Stimulated activated CD4-positive, alpha-beta T cell treated with anti-CD3 and anti-CD28 coated beads, Interleukin-4, amount 100 ng/mL, for 1 hour (primary cell): ENCODE measurements at places on chromosomes 11 and 22.
A peak's percentile ranks its signal among the peaks of the same experiment; 100 is the strongest.

DNA sequence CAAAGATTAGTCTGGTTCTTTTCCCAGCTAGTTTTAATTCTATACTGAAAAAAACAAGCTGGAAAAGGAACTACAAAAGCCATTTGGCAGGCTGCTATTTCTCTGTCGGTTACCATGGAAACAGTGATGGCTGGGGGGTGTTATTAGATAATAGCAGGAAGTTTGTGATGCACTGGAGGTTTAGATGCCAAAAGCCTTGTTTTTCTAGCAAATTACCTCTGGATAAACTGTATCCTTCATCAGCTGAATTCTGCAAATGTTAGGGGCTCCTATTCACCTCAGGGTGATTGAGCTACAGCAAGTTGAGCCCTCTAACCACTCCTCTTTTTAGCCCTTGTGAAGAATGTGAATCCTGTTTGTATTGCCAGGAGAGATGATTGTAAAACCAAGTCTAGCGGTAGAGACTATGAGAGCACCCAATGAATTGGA is 25.2 kb downstream of the ALKBH3 start:
- DNase-seq: no peak

DNA sequence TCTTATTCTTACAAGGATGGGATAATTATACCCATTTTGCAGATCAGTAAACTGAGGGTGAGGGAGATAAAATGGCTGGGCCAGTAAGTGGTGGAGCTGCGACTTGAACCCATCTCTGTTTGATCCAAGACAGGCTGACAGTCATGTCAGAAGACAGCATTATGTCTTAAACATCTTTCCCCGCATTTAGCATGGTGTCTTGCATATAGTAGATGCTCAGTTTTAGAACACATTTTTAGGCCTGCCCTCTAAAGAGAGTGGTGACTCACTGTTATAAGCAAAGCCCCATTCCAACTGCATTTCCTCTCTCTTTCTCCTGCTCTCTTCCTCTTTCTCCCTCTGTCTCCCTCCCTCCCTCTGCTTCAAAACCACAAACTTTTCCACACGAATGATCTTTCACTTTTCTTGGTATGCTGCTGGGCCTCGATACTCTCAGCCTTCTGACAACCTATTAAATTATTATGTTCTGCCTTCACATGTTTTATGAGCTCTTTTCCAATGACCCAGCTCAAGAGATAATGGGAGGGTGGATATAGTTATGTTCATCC is 25.2 kb downstream of the CWC15 start:
- DNase-seq: no peak

- DNase-seq: no peak
Measured at GRCh38 chr22:40036126-40036525, 41.4 kb downstream of the FAM83F start.

DNA sequence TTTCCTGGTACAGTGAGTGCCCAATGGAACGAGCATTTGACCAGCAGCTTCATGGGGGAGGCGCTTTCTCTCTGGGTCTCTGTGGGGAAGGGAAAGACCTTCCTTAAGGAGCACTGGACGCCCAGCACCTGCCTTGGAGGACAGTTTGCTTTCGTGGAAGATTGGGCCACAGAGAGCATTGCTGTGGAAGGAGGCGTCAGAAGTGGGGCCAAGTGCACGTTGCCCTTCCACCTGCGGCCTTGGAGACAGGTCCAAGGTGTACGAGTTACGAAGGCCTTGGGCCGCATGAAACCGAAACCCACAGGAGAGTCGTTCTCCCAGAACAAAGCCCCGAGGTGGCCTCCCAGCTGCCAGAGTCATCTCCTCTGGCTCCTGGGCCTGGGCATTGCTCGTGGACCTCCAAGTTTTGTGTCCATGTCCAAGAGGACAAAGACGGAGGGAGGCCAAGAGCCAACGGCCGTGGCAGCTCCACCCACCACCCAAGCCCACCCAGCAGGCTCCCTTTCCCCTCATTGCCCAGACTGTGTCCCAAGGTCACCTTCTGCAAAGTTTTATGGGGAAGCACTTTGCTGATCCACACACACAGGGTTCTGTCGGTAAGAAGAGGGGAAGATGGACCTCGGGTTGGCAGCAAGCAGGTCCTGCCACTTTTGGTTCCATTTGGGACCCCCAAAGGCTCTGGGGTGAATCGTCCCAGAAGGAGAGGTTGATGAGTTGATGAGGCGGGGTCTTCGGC is 5.8 kb upstream of the NLRP6 start:
- DNase-seq: no peak

- DNase-seq: no peak
Measured at GRCh38 chr11:65654375-65655349, 8.1 kb downstream of the RELA start.

GRCh38 chr11:10325277-10326011 is 20.6 kb downstream of the ADM start:
- no peak for DNase-seq

DNA sequence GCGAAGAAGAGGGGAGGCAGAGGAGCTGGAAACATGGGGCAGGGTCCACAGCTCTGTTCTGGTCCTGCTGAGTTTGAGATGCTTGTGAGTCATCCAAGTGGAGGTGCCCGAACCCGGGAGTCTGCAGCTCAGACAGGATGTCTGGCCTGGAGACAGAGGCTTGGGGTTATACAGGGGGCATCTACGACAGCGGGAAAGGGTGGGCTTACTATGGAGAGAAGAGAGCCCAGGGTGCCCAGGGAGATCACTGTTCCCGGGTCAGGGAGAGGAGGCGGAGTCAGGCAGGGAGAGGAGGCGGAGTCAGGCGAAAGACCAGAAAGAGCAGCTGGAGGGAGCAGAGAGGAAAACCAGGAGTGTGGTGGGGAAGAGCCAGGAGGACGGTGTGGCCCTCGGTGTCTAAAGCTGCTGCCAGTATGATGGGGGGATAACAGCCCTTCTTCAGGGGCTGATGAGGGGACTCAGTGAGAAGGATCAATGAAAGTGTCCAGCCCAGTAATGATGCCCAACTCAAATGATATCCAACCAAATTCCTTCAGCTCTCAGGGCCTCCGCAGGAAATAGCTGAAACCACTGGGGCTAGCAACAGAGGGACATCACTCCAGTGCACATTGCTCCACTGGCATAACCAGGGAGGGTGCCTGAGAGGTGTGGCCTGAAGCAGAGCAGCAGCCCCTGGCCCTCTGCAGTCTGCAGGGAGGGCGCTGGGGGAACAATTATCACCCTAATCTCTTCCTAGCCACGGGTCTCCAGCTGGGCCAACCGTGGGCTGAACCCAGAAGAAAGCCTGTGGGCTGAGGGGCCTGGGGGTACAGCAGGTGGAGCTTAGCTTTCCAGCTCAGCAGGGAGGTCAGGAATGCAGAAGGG is 2.6 kb upstream of the LTBP3 start:
- DNase-seq: no peak

DNA sequence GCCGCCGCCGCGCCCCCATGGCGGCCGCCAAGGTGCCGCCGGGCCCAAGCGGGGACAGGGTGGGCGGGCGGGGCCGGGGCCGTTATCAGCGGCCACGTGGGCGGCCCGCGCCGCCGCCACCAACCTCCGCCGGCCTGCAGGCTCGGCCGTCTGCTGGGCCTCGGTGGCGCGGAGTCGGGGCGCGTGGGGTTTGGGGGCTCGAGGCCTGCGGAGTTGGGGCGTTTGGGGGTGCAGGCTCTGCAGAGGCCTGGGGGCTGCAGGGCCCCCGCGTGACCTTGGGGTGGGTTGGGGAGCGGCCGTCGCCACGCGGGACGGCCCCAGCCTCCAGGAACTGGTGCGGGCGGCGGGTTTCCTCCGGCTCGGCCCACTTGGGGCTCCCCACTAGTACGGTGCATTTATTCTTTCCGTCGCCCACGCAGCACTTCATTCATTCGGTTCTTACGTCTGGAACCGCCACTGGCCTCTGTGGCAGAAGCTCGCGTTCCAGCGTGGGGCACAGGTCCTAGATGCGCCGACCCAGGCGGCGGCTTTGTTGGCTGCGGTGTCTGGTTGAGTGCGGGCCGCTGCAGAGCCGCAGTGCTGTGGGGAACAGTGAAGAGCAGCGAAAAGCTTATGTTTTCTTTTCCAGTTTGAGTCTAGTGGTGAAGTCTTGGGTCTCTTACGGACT is 740 bp upstream of the TRMT2A start:
- DNase-seq: peak; percentile 78

- DNase-seq: no peak
Measured at GRCh38 chr11:128895526-128895925, 4.4 kb downstream of the KCNJ5 start.

DNA sequence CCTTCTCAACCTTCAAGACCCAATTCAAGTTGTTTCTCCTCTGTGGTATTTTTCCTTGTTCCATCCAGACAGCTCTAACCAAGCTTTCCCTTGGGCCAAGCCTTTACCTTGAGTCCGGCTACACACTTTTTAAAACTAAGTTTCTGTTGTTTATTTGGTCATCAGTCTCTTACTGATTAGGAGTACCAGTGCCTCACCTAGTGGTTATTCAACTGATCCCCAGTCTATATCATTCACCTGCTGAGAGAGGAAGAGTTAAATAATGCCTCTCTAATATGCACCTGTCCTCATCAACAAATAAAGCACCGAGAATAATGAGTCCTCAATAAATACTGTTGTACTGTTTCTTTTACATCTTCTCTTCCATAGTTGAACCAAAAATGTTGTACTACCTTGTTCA is 160.8 kb downstream of the MSANTD4 start:
- no peak for DNase-seq

DNA sequence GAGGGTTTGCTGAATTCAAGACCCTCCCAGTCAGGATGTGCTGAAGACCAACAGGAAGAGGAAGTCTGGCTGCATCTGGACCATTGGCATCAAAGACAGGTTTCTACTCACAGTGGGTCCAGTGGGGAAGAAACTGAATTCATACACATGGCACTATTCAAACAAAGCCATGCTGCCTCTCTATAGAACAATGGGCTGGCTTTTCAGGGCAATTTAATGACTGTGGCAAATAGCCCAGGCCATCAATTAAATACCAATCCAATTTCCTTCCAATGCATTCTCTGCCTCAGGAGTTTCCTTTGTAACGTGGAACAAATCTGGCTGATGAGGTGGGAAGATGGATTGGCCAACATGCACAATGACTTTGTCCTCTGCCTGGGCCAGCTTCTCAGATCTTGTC is 98.6 kb downstream of the SEZ6L start:
- no peak for DNase-seq

- no peak for DNase-seq
Measured at GRCh38 chr11:44145011-44145775, 49.7 kb downstream of the EXT2 start.

- DNase-seq: no peak
Measured at GRCh38 chr11:70542811-70543210, 144.5 kb downstream of the CTTN start.

GRCh38 chr11:16494918-16495691 is 138.8 kb upstream of the SOX6 start:
- DNase-seq: no peak

GRCh38 chr22:24948356-24949202 is 2.1 kb upstream of the LHFPL7 start:
- DNase-seq: no peak

- no peak for DNase-seq
Measured at GRCh38 chr11:95078526-95078925, 11.1 kb upstream of the ENDOD1 start.

- no peak for DNase-seq
Measured at GRCh38 chr11:85774256-85775101, 36.5 kb downstream of the SYTL2 start.

- no peak for DNase-seq
Measured at GRCh38 chr11:36449561-36450096, 60.4 kb downstream of the TRAF6 start.

GRCh38 chr11:115518983-115519628 is 14.9 kb upstream of the CADM1 start:
- no peak for DNase-seq

GRCh38 chr11:48043111-48043990 is 63.0 kb downstream of the PTPRJ start:
- no peak for DNase-seq

- DNase-seq: no peak
Measured at GRCh38 chr11:10351765-10352641, 47.1 kb downstream of the ADM start.
